Astrocyte of the cerebellum (primary cell): ENCODE measurements at places on chromosomes 1 and 21.

- DNase-seq = no peak
Observed at GRCh38 chr1:214920337-214920736, 162.2 kb upstream of the KCNK2 start.

- DNase-seq = no peak
Observed at GRCh38 chr1:172460177-172460576, 16.3 kb upstream of the PIGC start.

DNA sequence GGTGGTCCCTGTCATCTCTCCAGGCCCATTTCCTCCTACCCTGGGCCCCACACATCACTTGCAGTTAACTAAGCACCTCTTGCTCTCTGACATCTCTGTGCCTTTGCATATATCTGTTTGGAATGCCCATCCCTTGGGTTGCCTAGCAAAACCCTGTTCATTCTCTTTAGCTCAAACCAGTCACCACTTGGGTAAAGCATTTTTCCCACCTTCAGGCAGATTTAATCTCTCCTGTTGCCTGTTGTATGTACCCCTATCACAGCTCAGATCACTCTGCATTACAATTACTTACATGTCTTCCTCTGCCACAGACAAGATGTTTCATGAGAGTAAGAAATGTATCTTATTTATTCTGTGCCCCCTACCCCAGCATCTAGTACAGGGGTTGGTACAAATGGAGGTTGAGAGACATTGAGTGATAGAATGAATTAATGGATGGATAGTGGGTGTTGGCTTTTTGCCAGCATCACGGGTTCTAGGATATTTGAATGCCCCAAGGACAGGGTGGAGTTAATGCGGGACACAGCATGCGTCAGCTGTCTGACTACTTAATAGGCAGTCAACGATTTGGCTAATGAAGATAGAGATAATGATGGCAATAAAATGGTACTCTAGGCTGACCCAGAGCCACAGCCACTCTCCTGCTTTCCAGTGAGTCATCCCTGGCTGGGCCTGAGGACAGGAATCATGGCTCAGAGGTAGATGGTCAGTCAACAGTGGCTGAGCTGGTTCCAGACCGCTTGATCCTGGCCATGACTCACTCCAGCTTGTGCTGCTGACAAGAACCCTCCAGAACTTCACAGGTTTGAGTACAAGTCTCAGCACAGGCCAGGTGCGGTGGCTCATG, 6.5 kb downstream of the NR0B2 start:
- peak; percentile 72 for DNase-seq

DNA sequence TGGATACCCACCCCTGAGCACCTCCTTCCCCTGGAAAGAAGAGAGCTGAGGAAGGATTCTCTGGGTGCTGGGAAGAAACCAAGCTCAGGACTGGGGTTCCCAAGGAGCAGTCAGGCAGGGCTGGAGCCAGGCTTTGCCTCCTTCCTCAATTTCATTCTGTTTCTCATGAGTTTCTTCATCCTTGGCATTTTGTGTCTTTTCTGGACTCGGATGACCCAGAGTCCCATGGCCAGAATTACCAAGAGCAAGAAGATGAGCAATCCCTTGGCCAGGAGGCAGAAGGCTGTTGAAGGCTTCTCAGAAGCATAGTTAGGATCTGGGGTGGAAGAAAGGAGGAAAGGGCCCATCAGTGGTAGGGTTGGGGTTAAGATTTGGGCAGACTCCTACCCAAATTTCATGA, 2.5 kb downstream of the SLAMF9 start:
- DNase-seq = no peak

DNA sequence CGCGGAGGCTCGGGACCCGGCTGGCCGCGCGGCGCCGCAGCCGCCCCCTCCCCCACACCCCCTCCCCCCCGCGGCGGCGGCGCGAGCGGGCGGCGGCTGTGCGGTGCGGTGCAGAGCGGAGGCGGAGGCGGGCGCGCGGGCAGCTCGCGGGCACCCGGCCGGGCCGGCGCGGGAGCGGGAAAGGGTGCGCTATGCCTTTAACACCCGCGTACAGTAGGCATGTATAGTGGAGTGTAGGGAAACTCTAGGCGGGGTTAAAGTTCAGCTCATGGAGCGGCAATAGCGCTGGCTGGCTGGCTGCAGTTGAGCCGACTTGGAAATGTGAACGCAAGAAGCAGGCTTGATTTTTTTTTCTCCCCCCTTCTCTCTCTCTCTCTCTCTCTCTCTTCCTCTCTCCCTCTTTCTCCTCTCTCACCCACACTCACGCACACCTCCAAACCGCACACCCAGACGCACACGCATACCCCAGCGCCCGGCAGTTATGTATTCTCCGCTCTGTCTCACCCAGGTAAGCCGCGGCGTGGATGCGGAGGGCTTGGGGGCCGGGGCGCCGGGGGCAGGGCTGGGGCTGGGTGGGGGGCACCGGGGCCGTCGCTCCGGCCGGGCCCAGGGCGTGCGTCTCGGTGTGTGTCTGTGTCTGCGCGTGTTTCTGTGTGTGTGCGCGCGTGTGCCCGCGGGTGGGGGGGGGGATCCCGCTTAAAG, at the start of gene NFIA:
TSS of gene NFIA (plus strand) at position 251 of the 702 bp plus-strand sequence.
- no peak for DNase-seq

- no peak for DNase-seq
Observed at GRCh38 chr1:153919876-153920852, 2.6 kb downstream of the GATAD2B start.

DNA sequence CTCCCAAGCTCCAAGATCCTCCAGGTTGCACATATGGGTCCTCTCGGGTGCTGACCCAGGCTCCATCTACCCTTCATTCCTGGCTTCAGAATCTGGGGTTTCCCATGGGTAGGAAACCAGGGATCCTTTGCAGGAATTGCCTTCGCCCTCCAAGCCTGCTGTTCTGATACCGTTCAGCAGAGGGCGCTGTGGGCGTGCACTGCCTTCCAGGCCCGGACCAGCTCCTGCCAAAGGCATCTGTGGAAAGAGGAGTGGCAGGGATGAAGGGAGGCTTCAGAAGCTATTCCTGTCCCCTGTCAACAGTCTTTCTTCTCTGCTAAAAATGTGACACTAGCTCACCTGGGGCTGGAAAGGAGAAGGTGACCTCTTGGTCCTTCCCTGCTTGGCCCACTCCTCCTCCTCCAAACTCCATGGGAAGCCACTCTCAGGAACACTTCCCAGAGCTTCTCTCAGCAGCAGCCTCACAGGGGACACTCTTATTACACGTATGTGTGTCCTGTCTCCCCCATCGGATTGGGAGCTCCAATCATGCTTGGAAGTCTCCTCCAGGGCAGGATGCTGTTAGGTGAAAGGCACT, 71.2 kb downstream of the VWA5B1 start:
- DNase-seq = peak; percentile 29

GRCh38 chr1:88296642-88297041, 387.4 kb upstream of the PKN2 start:
- DNase-seq = no peak

GRCh38 chr1:73040811-73041210, 758.5 kb upstream of the NEGR1 start:
- no peak for DNase-seq
